ENCODE measurements at places on chromosomes 4 and X.
A peak's percentile ranks its signal among the peaks of the same experiment; 100 is the strongest.

GRCh38 chr4:151489462-151490203 lies 80.7 kb downstream of the FHIP1A start:
- no peak for DNase-seq

- no peak for DNase-seq
Observed at GRCh38 chr4:114366368-114366767, 232.2 kb upstream of the UGT8 start.

DNA sequence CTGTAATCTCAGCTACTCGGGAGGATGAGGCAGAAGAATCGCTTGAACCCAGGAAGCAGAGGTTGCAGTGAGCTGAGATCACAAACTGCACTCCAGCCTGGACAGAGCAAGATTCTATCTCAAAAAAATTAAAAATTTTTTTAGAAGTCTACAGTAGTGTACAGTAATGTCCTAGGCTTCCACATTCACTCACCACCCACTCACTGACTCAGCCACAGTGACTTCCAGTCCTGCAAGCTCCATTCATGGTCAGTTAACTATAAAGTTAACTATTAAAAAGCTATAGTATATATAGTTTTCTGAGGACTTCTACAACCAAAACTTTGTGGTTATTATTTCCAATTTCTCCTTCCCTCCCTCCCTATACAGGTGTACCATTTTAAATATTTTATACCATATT lies 34.7 kb upstream of the NEUROG2 start:
- no peak for DNase-seq

DNA sequence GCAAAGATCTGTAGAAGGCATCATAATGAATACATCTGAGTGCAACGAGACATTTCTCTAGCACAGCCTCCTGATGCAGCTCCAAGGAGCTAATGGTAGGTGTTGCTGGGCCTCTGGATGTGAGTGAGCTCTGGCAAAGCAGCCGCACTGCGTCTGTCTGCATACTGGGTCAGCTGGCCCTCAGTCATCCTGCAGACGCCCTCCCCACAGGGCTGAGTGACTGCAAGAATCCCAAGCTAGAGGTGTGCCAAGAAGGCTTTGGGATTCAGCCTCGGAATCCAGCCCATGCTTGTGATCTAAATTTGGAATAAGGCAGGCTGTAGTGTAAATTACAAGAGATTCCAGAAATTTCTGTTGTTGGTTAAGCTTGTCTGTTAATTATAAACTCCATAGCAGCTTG lies 18.5 kb downstream of the HERC3 start:
- peak; percentile 28 for DNase-seq

DNA sequence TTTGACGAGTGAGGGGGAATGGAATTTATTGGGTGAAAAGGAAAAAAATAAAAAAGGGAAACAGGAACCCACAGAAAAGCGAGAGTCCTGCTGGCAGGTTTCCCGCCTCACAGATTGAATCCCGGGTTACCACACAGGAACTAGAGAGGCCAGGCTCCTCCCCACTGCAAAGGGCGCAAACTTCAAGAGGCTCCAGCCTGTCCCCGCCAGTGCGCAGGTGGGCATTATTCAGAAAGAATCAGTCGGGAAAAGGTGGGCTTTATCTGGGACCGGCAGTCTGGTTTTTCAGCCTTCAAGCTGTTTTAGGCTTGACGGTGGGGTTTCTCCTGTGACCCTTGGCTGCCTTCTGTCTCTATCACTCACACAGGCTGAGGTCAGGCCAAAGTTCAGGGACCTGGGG lies 1496.8 kb downstream of the RPA4 start:
- DNase-seq = no peak

DNA sequence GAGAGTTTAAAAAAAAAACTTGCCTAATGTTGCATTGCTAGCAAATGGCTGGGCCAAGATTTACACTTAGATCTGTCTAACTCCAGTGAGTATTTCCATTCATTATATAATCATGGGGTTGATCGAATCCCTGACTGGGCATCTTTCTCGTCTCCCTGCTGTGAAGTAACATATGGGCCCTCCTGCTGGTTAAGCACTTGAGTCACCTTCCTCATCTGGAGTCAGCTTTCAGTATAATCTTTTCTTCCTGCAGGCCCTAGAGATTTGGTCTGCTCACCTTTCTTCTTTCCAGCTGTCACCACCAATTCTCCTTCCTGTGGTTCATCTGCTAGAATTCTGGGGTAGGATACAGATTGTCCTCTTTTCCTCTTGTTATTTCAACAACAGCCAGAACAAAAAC lies 41.6 kb downstream of the TIGD2 start:
- DNase-seq = no peak

DNA sequence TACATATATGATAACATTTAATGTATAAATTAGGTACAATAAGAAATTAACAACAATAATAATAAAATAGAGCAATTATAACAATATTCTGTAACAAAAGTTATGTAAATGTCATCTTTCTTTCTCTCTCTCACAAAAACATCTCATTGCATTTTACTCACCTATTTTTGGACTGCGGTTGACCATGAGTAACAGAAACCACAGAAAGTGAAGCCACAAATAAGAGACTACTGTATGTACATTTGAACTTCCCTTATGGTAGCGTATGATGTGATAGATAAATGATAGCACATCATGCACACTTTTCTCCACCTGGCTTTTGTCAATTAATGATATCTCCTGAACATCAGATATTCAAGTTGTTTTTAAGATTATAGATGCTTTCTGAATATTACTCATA lies 80.5 kb downstream of the HNRNPD start:
- no peak for DNase-seq

DNA sequence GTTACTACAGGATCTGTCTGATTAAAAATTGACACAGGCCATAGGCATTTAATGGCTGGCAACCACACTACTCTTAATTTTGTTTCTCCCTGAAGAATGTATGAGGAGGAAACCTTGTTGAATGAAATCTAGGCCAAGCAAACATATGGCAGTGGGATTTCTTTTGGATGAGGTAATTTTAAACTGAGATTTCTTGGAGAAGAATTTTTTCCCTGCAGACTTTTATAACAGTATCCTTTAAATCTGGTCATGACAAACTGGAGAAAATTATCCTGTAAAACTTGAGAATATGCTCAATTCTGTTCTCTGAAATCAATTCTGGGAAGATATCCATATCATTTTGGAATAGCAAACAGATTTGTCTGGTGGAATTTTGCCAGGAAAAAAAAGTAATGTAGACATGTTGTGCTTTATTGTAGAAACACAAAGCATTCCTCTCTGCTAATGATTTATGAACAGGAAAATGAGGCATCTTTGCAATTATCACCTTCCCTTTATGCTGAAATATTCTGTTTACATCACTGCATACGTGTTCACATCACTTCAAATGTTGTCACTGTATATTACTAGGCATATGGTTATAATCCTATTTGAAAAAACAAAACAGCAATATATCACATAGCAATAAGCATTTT lies 108.3 kb upstream of the ARSJ start:
- DNase-seq = peak; percentile 72

DNA sequence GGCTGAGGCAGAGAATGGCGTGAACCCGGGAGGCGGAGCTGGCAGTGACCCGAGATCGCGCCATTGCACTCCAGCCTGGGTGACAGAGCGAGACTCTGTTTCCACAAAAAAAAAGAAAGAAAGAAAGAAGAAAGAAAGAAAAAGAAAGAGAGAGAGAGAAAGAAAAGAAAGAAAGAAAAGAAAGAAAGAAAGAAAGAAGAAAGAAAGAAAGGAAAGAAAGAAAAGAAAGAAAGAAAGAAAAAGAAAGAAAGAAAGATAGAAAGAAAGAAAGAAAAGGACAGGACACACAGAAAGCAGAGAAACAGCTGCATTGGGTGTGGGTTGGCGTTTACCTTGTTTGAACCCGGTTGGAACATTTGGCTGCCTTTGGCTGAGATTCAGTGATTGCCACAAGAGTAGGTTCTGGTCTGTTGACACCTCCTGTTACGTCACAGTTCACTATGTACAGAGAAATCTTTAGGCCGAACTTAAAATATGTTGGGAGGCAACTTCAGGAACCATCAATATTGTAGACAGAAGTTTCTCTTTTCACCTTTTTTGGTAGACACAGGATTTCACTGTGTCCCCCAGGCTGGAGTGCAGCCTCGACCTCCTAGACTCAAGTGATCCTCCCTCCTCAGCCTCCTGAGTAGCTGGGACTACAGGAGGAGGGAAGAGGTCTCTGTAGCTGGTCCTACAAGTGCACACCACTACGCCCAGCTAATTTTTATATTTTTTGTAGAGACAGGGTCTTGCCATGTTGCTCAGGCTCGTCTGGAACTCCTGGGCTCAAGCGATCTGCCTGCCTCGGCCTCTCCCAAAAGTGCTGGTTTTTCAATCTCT lies 16.3 kb upstream of the PLCXD1 start:
- no peak for DNase-seq

- peak; percentile 1 for DNase-seq
Observed at GRCh38 chrX:109270580-109271484, 211.1 kb downstream of the GUCY2F start.

DNA sequence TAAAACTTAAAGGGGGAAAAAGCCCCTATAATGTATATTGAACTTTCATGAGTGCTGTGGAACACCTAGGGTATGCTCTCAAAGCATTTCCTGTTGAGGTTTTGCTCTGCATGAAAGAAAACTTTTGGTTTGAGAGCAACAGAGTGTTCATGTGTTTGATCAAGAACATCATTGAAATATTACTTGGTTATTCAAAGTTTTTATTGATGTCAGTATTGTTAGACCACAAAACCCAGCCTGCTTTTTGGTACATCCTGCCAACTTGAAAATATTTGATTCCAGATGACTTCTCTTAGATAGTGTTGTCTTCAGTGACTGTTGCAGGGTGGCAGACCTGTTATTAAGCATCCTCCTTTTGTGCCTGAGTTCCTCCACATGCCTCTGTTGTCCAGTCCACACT lies 68.0 kb downstream of the N4BP2 start:
- no peak for DNase-seq

- DNase-seq = no peak
Observed at GRCh38 chrX:7205037-7205577, 57.2 kb upstream of the PUDP start.

GRCh38 chrX:11770320-11770719 lies 12.3 kb downstream of the MSL3 start:
- DNase-seq = peak; percentile 26

GRCh38 chr4:169925678-169926077 lies 100.5 kb downstream of the MFAP3L start:
- no peak for DNase-seq

- DNase-seq = no peak
Observed at GRCh38 chr4:20109391-20109790, 142.3 kb upstream of the SLIT2 start.

DNA sequence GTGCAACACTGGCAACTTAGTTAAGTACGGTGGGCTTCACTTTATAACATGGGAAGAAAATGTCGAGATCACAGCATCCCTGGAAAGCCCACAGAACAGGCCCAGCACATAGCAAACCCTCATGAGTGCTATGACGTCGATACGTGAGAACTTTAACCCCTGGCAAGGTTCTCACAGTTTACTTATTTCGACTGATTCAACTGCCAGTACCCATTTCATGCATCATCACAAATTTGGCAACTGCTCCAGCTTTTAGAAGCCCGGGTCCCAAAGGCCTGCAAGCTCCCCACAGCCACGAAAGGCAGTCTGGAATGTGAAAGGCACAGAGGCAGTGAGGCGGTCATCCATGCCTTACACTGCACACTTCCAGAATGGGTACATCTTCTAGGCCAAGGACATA lies 41.2 kb downstream of the RELL1 start:
- DNase-seq = peak; percentile 88

- no peak for DNase-seq
Observed at GRCh38 chr4:55186700-55187099, 61.3 kb upstream of the KDR start.

DNA sequence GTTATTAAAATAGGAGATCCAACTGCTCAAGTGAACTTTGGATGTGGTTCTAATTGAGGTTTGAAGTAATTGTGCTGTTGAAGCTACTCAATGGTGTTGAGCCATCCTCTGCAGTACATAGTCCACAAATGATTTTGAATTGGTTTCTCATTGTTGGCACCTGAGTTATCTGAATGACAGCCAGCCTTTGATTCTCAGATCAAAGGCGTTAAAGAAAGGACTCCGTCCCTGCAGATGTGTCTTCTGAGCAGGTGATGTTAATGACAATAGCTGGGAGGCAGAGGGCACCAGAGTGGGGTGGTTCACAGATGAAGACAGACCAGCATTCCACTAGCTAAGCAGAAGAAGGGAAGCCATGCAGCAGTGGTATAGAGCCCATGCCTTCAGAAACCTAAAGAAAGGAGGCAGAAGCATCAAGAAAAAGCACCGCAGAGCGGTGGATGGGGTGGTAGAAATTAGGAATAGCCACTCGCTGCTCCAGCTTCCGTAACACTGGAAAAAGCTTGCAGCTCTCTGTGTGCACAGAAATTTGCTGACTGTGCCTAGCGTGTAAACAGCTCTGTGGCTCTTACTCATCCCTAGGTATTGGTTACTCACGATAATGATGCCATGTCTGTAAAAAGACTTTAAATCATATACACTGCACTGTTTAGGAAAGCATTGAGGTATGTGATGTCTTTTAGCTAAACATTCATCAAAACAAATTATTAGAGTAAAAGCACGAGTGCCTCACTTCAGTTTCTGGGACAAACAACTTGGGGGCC lies 79.2 kb upstream of the CLCN4 start:
- DNase-seq = no peak

DNA sequence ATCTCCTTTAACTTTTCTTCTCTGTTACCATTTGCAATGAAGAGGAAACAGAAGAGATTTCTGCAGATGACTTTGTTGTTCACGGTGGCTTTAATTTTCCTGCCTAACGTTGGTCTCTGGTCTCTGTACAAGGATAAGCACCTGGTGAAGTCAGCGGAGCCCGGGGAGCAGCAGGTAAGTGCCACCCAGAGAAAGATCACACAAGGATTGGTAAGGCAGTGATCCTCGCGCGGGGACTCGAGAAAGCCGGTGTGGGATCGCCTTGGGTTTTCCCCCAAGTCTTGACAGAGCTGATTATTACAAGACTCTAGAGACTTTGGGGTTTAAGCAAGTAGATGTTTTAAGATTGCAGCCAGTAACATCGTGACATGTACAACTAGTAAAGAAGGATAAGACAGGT lies 1.3 kb downstream of the GALNTL6 start:
- no peak for DNase-seq

- DNase-seq = no peak
Observed at GRCh38 chrX:78603908-78604307, 55.2 kb downstream of the RTL3 start.

DNA sequence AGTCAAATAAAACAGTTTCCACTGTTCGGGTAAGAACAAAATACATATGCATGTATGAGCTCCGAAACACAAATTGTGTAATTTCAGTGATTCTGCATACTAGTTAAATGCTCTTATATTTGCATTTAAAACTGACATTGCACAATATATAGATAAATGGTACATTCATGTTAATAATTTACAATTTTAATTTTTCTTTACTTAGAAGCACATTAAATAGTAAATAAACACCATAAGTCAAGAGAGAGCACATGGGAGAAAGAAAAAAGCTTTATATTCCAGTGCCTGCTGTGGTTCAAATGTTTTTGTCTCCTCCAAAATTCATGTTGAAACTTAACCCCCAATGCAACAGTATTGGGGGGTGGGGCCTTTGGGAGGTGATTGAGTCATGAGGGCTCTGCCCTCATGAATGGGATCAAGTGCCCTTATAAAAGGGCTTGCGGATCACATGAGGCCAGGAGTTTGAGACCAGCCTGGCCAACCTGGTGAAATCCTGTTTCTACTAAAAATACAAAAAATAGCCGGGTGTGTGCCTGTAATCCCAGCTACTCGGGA lies 322.9 kb downstream of the BCOR start:
- DNase-seq = no peak
